IMR-90 (cell line): ENCODE measurements at places on chromosomes 5 and 9. TPM values are rescaled to one million over a fixed set of nuclear protein-coding genes. Genes with fewer than 3 reads are reported as not detected.

Gene CYLC2
- not detected in 2 replicates for polyA plus RNA-seq

- H3K27me3 ChIP-seq = no peaks in the 10 kb centered on the region
- no peak overlapping the region for H3K4me3 ChIP-seq
- H3K4me1 ChIP-seq = peaks cover 2% of the 10 kb centered on the region; the same call in 1 of the 2 replicates
- no peak overlapping the region for H3K27ac ChIP-seq
- no peaks in the 10 kb centered on the region for H3K36me3 ChIP-seq
Observed at GRCh38 chr5:59711310-59711709, 182.2 kb downstream of the PDE4D start.

Gene CDH10
- 0.17 and 0.21 TPM in 2 replicates for polyA plus RNA-seq

Gene PRDM9
- polyA plus RNA-seq = not detected in 2 replicates

DNA sequence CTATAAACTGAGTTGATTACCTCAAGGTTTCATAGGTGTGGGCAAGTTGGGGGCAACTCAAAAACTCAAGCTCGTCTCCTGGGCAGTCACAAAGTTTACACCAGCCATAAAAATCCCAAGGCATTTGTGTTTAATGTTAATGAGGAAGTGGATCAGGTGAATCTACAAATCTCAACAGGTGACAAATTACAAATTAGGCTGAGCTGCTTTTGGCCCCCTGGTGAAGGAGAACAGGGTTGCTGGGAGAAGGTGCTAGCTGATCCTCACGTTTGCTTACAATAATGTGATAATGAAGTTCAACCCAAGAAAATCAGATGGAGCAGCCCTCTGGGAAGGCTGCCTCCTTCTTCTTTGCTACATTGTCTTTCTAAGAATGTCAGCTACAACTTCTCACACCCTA is 488.4 kb upstream of the DMAC1 start:
- H3K27ac ChIP-seq = no peak overlapping the region
- no peak for DNase-seq
- H3K4me1 ChIP-seq = no peaks in the 10 kb centered on the region
- no peak overlapping the region for H3K4me3 ChIP-seq
- no peaks in the 10 kb centered on the region for H3K27me3 ChIP-seq

Gene GNAQ
- 19.9 and 23.1 TPM in 2 replicates for polyA plus RNA-seq

- H3K4me1 ChIP-seq = no peaks in the 10 kb centered on the region
- no peak for DNase-seq
- no peak overlapping the region for H3K27ac ChIP-seq
- H3K36me3 ChIP-seq = no peaks in the 10 kb centered on the region
- no peaks in the 10 kb centered on the region for H3K27me3 ChIP-seq
Observed at GRCh38 chr9:6605202-6605601, 40.3 kb downstream of the GLDC start.

DNA sequence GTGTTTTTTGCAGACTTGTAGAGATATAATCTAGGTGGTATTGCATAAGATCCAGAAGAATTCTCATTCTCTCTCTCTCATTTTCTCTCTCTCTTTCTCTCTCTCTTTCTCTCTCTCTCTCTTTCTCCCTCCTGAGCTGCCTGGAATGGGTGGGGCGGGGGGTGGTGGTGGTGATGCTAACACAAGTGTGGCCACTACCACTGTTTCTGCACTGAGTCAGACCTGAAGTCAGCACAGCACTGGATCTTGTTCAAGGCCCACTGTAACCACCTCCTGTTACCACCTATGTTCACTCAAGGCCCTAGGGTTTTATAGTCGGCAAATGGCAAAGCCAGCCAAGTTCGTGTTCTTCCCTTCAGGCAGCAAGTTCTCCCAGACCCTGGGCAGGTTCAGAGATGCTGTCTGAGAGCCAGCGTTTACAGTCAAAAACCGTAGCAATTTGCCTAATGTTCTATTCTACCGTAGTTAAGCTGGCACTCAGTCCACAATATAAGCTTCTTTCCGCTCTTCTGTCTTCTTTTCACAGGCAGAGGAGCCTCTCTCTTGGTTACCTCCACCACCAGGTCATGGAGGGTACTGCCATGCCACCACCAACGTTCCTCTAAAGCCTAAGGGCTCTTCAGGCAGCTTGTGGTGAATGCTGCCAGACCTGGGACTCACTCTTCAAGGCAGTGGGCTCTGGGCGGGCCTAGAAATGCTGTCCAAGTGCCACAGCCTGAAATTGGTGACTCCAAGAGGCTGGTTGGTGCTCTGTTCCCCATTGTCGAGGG is 235.7 kb upstream of the PRR16 start:
- DNase-seq = no peak
- no peak overlapping the region for H3K27ac ChIP-seq
- H3K27me3 ChIP-seq = no peaks in the 10 kb centered on the region
- H3K4me1 ChIP-seq = no peaks in the 10 kb centered on the region

DNA sequence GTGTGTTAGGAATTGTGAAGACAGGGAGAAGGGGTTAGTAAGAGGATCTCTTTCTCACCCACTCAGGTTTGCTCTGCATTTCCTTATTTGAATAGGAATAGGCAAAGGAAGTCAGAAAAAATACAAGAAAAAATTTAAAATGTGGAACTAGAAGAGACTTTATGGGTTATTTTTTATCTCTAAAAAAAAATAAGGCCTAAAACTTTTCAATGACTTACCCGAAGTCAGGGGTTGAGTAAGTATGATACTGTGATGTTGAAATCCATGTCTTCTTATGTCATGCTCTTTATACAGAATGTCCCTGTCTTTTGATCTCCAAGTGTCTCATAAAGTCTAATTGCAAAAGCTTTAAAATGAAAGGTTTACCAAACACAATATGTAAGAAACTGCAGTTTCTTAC is 148.3 kb upstream of the PIK3R1 start:
- no peaks in the 10 kb centered on the region for H3K4me1 ChIP-seq
- DNase-seq = no peak
- H3K4me3 ChIP-seq = no peak overlapping the region
- H3K27ac ChIP-seq = no peak overlapping the region
- H3K36me3 ChIP-seq = no peaks in the 10 kb centered on the region

- H3K4me3 ChIP-seq = no peak overlapping the region
- no peak overlapping the region for H3K27ac ChIP-seq
- DNase-seq = no peak
- H3K36me3 ChIP-seq = no peaks in the 10 kb centered on the region
Observed at GRCh38 chr5:97365163-97365845, 182.3 kb upstream of the RIOK2 start.

DNA sequence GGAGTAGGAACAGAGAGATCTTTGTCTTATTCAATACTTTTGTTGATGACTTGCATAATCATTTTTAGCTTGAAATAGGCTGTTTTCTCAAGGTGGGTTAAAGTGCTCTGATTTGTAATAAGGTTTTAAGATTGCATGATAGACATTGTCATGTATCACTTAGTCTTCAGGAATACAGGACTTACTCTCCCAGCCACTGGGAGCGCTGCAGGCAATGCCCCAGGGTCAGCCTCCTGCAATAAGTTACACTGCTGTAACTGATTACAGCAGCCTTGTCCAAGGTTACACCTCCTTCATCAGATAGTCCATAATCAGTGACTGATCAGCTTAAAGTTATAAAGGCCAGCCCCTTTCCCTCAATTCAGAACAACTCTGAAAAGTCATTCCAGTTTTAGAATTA is 218.6 kb downstream of the ESM1 start:
- no peak overlapping the region for H3K4me3 ChIP-seq
- peaks cover 6% of the 10 kb centered on the region for H3K4me1 ChIP-seq
- no peaks in the 10 kb centered on the region for H3K36me3 ChIP-seq
- DNase-seq = no peak
- no peaks in the 10 kb centered on the region for H3K27me3 ChIP-seq

DNA sequence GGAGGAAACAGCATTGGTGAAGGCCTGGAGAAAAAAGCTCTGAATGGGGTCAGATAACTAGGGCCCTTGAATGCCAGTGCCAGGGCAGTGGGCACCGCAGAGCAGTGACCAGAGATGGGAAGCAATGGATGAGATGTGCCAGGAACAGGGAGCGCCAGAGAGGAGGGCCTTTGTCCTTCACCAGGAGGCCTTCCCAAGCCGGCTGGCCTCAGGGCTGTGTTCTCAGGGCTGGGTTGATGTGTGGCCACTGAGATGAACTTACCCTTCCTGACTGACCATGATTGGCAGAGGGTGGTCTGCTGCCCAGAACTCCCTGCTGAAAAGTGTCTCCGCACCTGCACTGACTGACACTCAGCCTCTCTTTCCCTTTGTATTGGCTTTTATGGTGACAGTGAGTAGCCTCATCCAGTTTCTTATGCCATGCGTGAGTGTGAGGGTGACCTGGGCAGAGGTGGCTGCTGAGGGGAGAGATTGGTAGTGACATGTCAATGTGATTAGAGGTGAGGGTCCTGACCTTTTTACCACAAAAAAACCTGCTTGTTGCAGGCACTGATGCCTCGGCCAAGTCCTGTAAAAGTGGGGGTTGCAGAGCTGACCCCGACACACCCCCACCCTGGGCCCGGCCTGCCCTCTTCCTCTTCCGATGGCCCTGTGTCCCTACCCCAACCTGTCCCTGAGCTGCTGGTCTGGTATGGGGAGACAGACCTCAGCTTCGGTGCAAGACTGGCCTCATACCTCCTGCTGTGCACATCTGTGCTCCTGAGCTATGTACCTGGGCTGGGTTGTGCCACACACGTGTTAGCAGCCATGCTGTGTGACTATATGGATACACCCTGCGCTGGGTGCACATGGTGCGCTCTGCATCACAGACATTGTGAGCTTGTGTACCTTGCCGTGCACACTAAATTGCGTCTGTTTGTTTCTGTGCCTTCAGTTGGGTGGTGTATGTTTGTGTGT is 57.1 kb upstream of the PSD2 start:
- H3K27ac ChIP-seq = no peak overlapping the region
- no peak for DNase-seq
- H3K4me3 ChIP-seq = no peak overlapping the region
- H3K4me1 ChIP-seq = peaks cover 11% of the 10 kb centered on the region
- no peaks in the 10 kb centered on the region; the same call in 1 of the 2 replicates for H3K27me3 ChIP-seq

- no peaks in the 10 kb centered on the region for H3K27me3 ChIP-seq
- DNase-seq = peak; percentile 26
- H3K36me3 ChIP-seq = no peaks in the 10 kb centered on the region
- no peak overlapping the region for H3K4me3 ChIP-seq
Observed at GRCh38 chr5:53130266-53130665, 20.7 kb upstream of the MOCS2 start.

GRCh38 chr9:73152543-73152844 is 829 bp downstream of the ANXA1 start:
- H3K4me3 ChIP-seq = peak overlapping the region; percentile 96
- no peaks in the 10 kb centered on the region for H3K27me3 ChIP-seq

DNA sequence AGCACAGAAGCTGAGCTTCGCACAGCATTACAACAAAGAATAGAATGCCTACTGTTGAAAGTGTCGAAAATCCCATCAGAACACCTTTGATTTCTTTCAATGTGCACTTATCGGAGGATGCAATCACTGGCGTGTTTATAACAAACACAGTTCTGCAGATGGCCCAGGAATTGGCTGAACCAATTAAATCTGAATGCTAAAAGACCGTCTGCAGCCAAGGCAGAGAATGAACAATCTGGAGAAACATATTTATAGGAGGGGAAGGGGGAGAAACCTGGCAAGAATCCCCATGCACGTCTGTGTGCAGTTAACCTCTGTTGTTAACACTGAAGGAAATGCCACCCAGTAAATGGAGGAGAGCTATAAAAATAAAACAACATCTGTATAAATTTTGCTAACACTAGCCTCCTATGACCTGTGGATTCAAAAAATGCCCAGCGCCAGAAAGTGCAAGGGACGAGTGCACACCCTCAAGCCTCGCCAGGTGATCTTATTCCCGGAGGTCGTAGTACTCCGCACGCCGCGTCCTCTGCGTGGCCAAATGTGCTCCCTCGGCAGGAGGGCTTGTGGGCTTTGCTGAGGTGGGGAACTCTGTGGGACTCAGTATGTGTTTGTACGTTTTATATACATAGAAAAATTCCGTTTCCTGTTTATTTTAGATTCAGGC is 56.8 kb downstream of the PTCH1 start:
- no peaks in the 10 kb centered on the region for H3K27me3 ChIP-seq
- no peak overlapping the region for H3K4me3 ChIP-seq
- peaks cover 36% of the 10 kb centered on the region for H3K36me3 ChIP-seq
- H3K27ac ChIP-seq = peak overlapping the region; percentile 61; the same call in 1 of the 2 replicates
- peaks cover 44% of the 10 kb centered on the region for H3K4me1 ChIP-seq

Gene STOM
- 67.6 and 78.4 TPM in 2 replicates for polyA plus RNA-seq

DNA sequence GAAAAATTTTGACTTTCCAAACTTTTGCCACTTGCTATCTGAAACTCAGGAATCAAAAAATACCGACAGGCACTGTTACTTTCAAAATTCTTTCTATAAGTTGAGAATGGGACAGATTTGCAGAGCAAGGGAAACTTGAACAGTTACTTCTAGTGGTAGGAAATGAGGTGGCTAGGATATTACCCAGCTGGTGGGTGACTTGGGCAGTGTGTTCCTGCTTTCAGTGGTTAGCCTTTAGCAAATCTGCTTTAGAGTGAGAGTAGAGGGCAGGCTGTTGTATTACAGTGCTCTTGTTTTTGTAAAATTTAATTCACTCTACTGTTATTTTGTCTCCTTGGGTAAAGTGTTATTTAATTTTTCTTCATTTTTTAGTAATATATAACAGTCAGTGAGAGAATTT is 40.2 kb upstream of the ROPN1L start:
- H3K4me1 ChIP-seq = no peaks in the 10 kb centered on the region
- H3K27ac ChIP-seq = no peak overlapping the region
- no peak for DNase-seq
- H3K27me3 ChIP-seq = no peaks in the 10 kb centered on the region
- no peak overlapping the region for H3K4me3 ChIP-seq
- peaks cover 20% of the 10 kb centered on the region for H3K36me3 ChIP-seq

DNA sequence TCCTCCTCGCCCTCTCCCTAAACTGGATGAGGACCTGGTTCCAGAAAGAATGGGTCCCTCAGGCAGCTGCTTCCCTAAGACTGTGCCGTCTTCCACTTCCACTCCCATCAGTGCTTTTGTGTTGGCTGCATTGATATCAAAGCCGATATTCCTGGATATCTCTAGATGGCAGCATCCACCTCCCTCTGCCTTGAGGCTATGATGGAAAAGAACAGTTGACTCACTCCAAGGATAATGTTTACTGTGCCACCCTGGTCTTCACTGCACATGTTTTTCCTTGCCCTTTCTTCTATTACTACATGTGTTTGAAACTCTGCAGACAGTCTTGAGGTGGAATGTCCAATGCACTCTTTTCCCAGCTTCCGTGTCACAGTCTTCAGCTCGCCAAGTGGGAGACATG is 211.6 kb downstream of the MAST4 start:
- no peaks in the 10 kb centered on the region for H3K4me1 ChIP-seq
- no peak overlapping the region for H3K4me3 ChIP-seq
- H3K27me3 ChIP-seq = peaks cover 12% of the 10 kb centered on the region
- no peaks in the 10 kb centered on the region for H3K36me3 ChIP-seq
- DNase-seq = peak; percentile 55
